ENCODE measurements at places on chromosomes 7 and 10. TPM values are rescaled to one million over a fixed set of nuclear protein-coding genes. Genes with fewer than 3 reads are reported as not detected.

Gene PPP1R17
- total RNA-seq: not detected

Gene PROSER2
- 0.74 TPM for total RNA-seq

Gene LRCH4
- total RNA-seq: 191 TPM

Gene ASAH2B
- total RNA-seq: 1.5 TPM

Gene GRM3
- total RNA-seq: not detected

Gene THSD7A
- total RNA-seq: not detected

Measured in activated CD8-positive, alpha-beta T cell treated with anti-CD3 and anti-CD28 coated beads, Interleukin-2, amount 10 ng/mL, durations not matched to agents 7 days and 5 days (primary cell).